Renal cortex interstitium (tissue), 15 donors: ENCODE measurements at places on chromosomes 13 and 19. TPM values are rescaled to one million over a fixed set of nuclear protein-coding genes. Genes with fewer than 3 reads are reported as not detected.

DNA sequence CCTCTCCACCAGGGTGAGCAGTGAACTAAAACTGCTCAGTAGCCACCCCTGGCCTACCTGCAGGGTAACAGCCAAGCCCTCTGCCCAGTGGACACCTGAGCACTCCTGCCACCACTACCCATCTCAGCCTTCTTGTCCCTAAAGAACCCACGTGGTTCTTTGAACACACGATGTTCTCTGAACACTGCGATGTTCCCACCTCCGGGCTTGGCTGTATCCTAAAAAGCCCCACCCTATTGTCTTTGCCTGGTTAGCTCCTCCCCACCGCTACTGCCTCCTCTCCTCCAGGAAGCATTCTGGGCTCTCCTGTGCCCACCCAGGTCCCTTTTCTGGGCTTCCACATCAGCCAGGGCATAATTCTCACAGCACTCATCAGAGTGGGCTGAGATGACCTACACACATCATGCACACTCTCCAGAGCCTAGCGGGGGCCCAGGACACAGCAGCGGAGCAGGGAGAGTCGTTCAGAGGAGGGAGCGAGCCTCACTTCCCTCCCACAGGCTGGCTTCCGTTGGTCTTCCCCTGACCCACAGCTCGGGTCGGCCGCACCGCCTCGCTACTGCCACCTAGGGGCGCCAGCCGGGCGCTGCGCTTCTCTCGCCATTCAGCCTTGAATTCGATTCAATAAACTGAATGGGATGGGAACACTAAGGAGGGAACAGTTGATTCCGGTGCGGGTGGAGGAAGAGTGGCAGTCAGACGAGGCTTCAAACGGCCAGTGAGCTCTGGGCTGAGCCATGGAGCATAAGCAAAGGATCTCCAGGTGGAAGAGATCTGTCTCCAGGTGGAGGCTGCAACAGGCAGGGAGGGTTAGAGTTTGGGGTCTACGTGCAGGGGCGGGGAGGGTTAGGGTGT, 3.2 kb downstream of the ELAVL1 start:
- DNase-seq: peak; percentile 63

GRCh38 chr19:47417746-47418691, 1.3 kb downstream of the MEIS3 start:
- DNase-seq: no peak

- no peak for DNase-seq
Observed at GRCh38 chr13:76636829-76637228, 249.4 kb downstream of the KCTD12 start.

DNA sequence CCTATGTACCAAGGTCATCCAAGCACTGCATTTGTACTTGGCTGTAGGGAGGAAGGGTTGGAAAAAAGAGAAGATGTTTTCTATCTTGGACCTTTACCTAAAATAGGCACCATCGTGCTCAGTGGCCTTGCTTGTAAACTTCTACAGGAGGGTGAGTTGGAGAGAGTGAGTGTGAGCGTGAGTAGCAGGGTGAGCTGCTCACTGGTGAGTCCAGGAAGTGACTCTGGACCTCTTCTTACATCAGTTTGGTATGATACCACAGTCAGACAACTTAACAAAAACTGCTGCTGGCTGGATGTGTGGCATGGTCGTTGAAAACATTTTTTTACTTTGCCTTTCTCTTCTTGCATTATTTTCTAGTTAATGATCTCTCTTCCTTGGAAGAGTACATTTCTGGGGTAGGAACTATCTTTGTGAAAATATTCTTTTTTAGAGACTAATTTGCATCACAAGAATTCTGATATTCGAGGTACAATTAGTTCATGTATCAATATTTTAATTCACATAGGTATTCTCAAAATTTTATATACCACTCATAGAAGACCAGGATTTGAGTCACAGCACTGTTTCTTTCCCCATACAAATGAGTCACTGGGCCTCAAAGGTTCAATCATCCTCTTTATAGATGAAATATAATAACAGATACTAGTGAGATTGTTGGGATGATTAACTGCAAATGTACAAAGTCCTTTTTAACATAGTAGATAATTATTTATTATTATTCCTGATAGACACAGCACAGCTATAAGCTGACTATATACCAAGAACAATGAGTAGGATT, 651 bp downstream of the SERPINE3 start:
- DNase-seq: no peak

The NDUFA7 gene
- polyA plus RNA-seq: 38.0 TPM

The CYP4F2 gene
- 0.53 TPM for polyA plus RNA-seq
